Stimulated activated naive CD4-positive, alpha-beta T cell treated with Interleukin-2 at 50 U/mL for 16 hours (primary cell): ENCODE measurements at places on chromosomes 5 and 9.

- no peak for DNase-seq
Measured at GRCh38 chr9:87880116-87880515, 2.6 kb upstream of the SPATA31E1 start.

DNA sequence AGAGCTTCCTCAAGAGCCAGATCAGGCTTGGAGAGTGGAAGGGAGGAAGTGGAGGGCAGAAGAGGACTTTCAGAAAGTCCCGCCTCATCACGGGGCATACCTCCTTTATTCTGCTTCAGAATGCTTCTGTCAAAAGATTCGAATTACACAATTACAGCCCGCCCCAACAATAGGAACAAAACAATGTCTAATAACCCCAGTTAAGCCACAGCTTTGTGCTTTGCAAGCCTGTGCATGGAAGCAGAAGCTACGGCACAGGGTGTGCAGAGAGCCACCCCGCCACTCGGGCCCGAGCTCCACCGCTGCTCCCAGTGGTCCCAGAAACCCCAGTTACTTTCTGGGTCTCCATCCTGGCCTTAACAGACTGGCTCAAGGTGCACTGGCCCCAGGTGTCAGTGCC is 23.5 kb downstream of the HNRNPH1 start:
- no peak for DNase-seq

DNA sequence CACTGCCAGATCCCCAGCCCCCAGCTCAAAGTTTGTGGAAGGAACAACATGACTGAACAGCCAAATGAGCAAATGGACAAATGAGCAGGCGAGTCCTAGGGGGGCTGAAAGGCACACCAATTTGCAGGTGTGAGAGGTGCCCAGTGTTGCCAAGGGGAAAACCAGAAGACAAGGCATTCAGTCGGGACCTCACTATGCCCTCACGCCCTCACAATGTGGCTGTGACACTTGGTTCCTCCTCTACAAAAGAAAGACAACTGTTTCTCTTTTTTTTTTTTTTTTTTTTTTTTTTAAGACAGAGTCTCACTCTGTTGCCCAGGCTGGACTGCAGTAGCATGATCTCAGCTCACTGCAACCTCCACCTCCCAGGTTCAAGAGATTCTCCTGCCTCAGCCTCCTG is 28.0 kb downstream of the TNIP1 start:
- no peak for DNase-seq

DNA sequence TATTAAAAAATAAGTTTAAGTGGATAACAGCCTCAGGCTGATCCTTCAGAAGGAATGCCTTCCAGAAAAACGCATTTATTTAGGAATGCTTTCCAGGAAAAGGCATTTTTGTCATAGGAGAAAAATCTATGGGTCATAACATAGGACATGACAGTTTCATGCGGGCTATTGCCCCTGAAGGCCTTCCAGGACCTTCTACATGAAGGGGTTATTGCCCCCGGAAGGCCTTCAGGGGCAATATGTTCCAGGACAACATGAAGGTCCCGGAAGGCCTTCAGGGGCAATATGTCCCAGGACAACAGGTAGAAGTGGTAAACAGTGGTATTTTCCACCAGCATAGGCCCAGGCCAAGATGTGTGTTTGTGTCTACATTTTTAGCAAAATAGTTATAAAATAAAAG is 191.3 kb upstream of the RASA1 start:
- no peak for DNase-seq

DNA sequence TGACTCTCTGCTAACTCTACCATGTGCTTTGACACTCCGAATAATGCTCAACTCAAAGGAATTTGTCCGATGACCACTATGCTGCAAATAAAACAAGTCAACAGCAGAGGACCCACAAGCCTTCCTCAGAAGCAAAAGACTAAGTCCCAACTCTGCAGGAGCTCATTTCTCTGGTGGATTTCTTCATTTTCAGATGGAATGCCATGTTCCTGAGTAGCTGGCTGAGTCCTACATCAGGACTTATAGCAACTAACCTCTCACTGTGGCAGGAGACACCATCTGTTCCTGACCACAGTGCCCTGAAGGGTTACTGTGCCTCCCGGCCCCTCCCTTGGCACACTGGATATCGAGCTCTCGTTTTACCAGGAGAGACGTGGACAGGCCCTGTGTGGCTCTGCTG is 20.8 kb downstream of the LHFPL2 start:
- DNase-seq: no peak

DNA sequence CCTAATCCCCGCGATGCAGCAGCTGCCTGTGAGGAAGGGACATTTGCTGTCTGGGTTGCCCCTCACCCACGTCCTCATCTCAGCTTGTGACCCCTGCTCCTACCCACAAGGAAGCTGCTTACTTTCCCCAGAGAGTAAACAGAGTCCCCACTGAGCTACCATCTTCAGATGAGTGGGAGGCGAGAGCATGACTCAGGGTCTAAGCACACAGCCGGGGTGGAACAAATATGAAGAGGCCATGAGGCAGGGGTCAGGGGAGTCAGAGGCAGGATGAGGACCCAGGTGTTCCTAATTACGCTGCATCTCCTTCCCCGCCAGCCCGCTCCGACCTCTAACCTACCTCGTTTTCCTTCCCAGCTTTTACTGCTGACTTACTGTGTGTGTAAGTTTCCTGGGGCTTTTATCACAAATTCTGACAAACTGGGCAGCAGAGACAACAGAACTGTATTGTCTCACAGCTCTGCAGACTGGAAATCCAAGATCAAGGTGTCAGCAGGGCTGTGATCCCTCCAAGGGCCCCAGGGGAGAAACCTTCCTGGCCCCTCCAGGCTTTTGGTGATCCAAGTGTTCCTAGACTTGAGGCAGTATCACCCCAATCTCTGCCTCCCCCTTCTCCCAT is 94.0 kb upstream of the DNAH5 start:
- no peak for DNase-seq

DNA sequence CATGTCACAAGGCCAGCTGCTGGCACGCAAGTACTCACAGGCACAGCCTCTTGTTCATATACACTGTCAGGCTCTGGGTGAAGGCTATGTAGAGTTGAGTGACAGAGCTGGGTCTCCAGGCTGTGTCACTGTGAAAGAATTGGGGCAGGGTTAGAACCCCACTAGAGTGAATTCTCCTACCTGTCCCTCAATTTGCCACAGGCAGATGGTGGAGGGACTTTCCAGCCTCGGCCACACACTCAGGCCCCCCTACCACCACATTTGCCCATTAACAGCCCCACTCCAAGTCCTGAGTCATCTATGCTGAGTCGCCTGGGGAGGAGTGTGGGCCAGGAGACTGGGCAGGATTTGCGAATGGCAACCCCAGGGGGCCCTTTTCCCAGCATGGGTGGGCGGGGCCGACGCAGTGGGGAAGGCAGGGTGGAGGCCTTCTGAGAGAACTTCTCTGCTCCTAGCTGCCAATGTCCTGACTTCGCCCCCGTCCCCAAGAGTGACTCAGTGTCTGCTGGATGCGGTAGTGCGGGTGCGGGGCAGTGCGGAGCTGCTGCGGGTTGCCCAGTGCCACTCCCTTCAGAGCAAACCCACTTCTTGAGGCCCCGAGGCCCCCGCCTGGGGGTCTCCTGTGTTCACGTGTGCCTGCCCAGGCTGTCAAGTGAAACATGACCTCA is 50.3 kb upstream of the PSD2 start:
- peak; percentile 32 for DNase-seq

DNA sequence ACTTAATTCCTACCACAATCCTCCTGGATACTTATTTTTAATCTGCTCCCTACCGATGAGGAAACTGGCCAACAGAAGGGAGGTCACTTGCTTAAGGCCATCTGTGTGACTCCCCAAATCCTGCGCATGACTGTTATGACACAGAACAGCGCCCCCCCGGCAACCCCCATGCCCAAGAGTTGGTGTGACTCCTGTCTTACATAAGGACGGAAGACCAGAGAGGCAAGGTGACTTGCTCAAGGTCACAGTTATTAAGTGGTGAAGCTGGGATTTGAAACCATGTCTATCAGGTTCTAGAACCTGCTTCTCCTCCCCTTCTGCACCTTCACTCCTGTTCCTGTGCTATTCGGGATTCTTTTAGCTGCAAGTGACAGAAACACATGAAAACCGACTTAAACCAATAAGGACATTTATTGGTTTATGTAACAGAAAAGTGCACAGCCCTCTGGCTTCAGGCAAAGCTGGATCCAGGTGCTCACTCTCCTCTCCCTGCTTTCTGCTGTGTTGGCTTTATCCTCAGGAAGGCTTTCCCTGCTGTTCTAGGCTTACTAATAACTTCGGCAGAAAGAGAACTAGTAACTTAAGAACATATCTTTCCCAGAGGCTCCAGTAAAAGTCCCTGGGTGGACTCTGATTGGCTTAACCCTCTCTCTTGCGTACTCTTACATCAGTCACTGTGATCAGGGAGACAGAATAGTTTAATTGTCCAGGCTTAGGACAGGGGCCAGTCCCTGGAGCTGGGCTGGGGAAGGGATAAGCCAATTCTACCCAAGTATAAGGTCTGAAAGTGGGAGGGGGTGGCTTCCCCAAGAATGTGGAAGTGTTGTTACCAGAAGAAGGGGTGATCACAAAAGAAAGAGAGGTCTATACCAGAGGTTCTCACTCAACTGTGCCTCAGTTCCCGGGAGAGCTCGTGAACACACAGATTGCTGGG is 43.7 kb downstream of the FGF18 start:
- no peak for DNase-seq

GRCh38 chr9:86614871-86615849 is 260.9 kb upstream of the TUT7 start:
- no peak for DNase-seq

- DNase-seq: no peak
Measured at GRCh38 chr5:75933489-75933888, 149.7 kb upstream of the SV2C start.

DNA sequence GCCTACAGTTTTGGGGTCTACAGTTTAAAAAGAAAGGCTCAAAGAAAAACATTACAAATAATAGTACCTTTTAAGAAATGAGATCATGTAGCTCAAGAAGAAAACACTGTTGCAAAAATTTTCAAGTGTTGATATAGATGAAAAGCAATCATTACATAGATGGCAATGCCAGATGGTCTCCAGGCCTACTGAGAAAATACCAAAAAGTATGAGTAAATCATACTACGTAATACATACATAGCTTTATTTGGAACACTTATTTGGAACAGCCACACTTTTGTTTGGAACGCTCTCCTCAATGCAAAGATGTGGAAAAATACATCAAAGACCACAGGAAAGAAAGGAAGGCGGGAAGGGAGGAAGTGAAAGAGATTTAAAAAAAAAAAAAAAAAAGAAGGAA is 44.1 kb downstream of the MARCHF11 start:
- no peak for DNase-seq

DNA sequence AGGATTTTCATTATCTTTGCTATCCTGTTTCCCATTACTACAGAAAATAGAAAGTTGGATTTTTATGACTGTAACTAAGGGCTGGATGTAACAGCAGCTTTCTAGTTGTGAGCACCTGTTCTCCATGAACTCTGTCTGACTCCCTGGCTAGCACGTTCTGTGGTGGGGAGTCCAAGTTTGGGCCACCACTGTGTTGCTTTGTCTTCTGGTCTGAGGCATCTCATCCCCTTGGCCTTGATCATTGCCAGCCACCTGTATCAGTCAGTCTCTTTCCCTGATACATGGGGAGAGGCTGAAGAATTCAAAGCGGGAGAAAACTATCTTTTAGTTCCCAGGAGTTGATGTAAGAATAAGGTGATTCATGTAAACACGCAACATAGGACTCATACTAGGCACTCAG is 33.4 kb downstream of the WDR70 start:
- no peak for DNase-seq

DNA sequence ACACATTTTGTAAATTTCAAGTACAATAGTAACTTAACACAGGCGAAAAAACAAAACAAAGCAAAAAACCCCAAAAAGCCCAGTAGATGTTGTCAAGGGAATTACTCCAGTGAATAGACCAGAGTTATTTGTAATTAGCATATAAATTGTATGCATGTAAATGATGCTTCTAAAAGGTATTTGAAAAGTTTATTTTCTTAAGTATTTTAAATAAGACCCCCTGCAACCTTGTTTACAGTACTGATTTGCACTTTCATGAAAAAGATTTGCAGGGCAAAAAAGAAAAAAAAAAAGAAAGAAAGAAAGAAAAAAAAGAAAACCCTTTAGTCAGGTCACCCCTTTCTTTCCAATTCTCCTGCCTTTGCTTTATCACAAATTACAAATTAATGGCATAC is 372.3 kb upstream of the IRX2 start:
- no peak for DNase-seq

- no peak for DNase-seq
Measured at GRCh38 chr5:93053825-93054224, 527.2 kb downstream of the NR2F1-AS1 start.

DNA sequence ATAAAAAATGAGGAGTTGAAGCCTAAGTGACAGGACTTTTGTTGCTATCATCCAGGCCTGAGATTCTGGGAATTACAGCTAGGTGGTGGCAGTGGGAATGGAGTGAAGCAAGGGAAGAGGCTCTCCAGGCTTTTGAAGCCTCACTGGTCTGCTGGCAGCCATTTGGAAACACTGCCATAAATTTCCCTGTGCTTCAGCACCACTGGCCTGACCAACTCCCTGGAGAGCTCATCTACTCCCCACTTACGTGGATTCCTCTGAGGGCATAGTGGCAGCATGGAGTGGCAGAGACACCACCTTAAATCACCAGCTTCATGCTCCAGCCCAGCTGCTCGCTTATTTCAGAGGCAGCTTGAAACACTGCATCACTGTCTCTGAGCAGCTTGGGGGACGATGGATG is 518.2 kb downstream of the TLR4 start:
- no peak for DNase-seq

GRCh38 chr5:141915881-141916336 is 7.8 kb upstream of the DELE1 start:
- DNase-seq: no peak

GRCh38 chr5:133385346-133385745 is 227.0 kb downstream of the FSTL4 start:
- no peak for DNase-seq

DNA sequence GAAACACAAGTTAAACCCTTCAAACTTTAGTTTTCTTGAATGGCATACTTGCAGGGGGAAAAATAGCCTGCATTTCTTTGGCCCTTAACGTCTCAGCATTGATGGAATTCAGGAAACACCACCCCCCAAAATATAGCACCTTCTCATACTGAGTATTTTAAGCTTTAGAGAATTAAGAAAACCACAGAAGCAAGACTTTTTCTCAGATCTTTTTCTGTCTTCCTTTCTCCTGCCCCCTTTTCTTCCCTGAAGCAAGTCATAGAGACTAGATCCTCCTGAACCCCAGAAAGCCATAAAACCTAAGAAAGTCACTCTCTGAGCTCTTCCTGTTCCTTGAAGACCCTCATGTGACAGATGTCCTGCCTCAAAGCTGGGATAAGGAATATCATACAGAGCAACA is 1069.9 kb downstream of the EFNA5 start:
- DNase-seq: no peak
